ENCODE measurements at places on chromosomes 1 and 21.
A peak's percentile ranks its signal among the peaks of the same experiment; 100 is the strongest.

DNA sequence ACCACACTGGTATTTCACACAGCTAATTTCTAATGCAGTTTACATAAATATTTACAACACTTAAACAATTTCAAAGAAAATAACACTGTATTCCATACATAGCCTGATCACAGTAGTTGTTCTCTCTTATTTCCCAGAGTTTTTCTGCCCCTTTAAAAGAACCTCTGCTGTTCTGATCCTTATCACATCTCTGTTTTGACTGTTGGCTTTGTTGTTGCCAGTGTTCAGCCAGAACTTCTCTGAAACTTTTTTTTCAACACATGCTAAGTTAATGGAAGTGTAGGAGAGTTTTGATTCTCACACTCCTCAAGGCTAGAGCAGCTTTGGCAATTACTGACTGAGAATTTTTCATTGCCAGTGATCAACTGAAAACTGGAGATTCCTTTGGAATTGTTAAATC lies 11.1 kb downstream of the SELE start:
- DNase-seq, result no peak

DNA sequence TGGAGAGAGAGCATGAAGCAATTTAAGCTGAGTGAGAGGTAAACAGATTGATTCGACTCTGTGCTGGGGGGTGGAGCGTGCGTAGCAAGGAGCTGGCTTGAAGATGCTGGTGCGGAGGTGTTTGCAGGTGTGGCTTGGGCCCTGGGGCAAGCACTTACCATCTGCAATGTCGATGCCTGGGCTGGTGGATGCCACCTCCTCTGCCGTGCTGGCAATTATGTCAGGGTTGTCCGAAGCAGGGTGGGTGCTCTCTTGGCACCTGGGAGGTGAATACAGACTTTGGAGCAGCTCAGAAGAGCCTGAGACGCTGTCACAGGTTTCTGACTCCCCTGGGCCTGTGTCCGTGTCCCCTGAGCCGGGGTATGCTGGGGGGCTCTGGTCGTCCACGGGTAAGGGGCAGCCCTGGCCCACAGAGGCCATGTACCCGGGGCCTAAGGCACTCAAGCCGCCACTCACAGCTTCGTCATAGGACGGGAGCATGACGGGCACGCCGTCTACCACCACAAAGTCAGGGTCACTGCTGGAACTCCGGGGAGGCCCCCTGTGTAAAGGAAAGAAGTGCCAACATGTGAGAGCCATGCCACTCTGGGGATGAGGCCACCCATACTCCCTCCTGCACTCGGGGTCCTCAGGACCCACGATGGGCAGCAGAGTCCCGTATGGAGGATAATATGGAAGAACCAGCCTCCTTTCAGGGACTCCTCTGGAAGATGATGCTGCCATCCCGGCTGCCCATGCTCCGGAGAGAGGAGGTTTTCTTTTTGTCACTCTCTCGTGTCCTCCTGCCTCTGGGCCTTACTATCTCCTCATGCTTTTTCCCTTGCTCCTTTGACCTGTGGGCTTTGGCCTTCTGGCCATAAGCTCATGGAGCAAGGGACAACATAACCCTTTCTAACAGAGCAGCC lies 80.3 kb upstream of the TLR5 start:
- no peak for DNase-seq

DNA sequence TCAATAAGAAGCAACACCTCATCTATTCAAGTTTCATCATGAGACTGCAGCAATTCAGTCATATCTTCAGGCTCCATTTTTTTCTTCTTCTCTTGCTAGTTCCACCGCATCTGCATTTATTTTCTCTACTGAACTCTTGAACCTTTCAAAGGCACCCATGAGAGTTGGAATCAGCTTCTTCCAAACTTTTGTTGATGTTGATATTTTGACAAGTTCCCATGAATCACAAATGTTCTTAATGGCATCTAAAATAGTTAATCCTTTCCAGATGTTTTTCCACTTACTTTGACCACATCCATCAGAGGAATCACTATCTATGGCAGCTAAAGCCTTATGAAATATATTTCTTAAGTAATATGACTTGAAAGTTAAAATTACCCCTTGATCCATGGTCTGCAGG lies 434.3 kb downstream of the GPATCH2 start:
- no peak for DNase-seq

DNA sequence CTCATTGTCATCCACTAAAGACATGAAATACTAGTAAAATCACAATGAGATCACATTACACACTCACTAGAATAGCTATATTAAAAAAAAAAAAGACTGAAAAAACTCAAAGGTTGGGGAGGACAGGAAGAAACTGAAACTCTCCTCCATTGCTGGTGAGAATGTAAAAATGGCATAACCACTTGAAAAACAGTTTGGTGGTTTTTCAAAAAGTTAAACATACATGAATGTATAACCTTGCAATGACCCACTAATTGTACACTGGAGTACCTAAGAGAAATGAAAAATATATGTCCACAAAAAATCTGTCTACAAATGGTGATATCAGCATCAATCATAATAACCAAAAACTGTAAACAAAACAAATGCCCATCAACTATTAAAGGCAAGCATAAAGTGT lies 44.0 kb downstream of the NRIP1 start:
- no peak for DNase-seq

DNA sequence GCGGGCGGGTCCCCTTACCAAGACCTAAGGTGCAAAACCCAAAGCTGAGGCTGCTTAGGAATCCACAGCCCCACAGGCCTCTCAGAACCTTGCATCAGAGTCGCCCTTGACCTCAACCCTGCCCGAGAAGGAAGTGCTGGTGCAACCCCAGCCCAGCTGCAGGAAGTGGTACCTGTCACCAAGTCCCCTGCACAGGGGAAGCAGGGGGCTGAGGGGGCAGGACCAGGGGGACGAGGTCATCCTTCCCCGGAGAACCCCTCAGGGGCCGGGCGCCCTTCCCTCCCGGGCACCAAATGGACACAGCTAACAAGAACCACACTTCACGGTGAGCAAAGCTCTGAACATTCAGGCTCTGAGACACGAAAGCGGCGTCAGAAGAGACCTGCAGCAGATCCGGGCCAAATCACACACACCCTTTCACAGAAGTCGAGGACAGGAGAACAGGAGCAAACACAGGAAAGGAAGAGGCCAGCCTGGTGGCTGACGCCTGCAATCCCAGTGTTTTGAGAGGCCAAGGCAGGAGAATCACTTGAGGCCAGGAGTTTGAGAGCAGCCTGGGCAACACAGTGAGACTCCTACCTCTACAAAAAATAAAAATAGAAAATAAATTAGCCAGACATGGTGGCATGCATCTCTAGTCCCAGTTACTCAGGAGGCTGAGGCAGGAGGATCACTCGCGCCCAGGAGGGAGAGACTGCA lies 6.4 kb downstream of the ITGB2 start:
- DNase-seq, result peak; percentile 76

GRCh38 chr1:38037221-38037939 lies 9.2 kb downstream of the POU3F1 start:
- no peak for DNase-seq

DNA sequence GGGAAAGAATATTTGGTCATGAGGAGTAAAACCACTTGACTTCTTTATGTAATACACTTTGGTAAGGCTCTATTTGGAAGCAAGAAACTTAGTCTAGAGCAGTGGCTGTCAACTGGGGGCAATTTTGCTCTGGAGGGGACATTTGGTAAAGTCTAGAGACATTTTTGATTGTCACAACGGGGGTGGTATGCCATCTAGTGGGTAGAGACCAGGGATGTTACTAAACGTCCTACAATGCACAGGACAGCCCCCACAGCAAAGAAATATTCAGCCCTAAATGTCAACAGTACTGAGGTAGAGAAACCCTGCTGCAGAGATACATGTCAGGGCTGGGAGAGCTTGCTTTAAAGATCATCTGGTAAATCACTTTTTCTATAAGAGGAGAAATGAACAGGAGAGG lies 13.5 kb downstream of the FUCA1 start:
- no peak for DNase-seq

- DNase-seq, result peak; percentile 77
Observed at GRCh38 chr1:226643177-226643576, 94.6 kb downstream of the STUM start.

GRCh38 chr1:174815474-174815908 lies 184.3 kb upstream of the CACYBP start:
- DNase-seq, result no peak

- no peak for DNase-seq
Observed at GRCh38 chr1:156586892-156587477, 4.6 kb upstream of the NAXE start.

DNA sequence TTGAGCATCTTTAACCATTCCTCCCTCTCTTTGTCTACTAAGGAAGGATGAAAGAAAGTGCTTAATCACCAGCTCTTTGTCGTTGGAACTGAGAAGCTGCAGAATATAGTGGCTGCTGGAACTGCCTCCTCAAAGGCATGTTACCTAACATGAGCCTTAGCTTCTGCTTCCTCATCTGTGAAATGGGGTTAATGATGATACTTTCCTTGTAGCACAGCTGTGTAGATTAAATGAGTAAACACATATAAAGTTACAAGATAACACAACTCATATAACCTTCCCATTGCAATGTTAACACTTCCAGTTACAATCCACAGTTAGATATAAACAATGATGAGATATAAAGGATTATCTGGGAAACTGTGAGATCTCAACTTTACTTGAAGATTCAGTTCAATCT lies 48.4 kb upstream of the ZNF326 start:
- no peak for DNase-seq

DNA sequence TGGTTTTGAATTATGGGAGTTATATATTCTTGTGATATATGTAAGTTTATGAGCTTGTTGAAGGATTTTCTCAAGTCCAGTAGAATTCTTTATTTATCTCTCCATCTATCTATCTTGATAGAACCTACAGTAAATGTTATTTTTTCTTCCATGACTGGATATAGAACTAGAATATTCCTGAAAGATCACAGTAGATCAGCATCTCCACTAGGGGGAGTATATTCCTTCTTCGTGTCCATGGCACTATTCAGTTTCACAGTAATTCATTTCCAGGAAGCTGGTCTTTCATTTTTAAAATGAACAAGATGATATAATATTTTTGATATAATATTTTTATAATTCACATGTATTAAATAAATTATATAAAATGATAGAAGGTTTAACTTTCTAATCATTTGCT lies 18.8 kb downstream of the TMPRSS15 start:
- DNase-seq, result no peak

DNA sequence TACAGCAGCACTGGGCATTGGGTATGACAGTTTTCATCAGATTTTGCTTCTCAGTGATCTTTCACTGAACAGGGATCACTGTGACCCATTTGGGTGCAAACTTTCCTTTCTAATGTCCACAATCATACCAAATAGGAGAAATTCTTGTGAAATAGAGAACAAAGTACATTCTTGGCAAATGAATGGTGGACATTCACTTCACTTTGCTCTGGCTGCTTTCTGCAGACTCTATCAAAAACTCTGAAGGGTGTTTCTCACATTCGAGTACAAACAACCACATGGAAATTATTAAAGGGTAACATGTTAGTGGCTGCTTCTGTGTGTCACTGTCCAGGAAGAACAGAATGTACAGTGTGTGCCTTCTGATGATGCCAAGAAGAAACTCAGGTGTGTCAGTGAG lies 61.9 kb upstream of the ADAM30 start:
- no peak for DNase-seq

GRCh38 chr1:37118790-37119189 lies 84.5 kb upstream of the GRIK3 start:
- no peak for DNase-seq

- DNase-seq, result no peak
Observed at GRCh38 chr1:169624912-169625311, 5.0 kb downstream of the SELP start.

- DNase-seq, result no peak
Observed at GRCh38 chr1:160519642-160520435, 3.2 kb downstream of the SLAMF6 start.

- DNase-seq, result peak; percentile 42
Observed at GRCh38 chr1:201191653-201192260, 1.1 kb downstream of the IGFN1 start.

DNA sequence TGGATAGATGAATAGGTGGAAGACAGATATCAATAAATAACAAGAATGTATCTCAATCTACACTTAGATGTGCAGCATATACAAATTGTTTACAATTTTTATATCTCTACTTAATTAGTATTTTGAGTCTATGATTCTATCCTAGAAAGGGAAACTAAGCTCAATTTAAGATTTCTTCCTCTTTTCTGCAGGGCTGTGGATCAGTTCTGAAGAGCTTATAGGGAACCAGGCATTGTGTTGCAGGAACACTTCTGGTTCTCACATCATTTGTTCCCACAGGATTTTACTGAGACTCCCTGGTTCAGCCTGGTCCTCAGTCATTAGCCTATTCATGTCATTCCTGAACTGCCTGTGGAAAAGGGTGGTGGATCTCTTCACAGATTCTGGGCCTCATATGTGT lies 105.8 kb downstream of the TNFSF18 start:
- DNase-seq, result no peak

DNA sequence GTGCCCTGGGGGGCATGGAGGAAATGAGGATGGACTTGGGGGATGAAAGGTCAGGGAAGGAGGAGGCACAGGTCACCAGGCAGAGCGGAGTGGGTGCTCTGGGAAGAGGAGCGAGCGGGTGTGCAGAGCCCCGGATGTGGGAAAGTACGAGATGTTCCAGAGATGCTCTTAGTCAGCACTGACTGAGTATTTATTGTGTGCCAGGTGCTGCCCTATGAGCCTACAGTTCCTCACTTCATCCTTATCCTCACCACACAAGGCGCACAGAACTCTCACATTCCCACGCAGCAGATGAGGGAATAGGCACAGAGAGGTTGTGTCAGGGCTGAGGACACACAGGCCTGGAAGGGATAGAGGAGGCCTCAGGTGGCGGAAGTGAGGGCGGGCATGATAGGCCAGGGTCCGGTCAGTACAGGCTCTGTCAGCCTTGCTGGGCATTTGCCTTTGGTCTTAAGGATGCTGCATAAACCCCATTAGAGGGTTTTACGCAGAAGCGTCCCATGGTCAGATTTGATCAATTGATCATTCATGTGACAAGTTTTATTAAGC lies 77.3 kb downstream of the ARHGEF10L start:
- DNase-seq, result no peak

DNA sequence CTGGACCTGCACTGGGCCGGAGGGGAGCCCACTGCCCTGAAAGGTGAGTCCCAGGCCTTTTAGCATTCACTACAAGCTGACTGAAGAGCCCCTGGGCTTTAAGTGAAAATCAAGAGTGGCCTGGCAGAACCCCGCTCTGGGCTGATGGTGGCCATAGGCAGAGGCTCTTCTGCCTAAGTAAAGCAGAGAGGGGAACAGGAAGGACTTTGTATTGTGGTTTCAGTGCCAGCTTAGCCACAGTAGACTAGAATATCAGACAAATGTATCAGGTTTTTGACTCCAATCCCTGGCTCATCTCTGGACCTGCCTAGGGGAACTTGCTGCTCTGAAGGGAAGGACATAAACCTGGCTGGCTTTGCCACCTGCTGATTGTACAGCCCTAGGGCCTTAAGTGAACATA lies 10.2 kb upstream of the HENMT1 start:
- no peak for DNase-seq

DNA sequence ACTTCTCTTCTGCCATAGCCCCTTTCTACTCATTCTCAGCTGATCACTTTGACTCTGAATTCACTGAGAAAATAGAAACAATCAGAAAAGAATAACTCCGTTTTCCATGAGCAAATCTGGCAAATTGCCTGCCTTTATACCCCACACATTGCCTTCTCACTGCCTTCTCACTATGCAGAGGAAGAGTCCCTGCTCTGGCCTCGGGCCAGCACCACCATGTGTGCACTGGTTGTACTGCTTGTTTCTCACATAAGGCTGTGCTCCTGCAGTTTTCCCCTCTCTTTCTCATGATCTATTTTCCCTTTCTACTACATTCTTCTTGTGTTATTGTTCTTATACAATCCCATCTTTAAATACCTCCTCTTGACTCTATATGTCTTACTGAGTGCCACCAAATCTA lies 2.3 kb upstream of the HMGCS2 start:
- no peak for DNase-seq

- no peak for DNase-seq
Observed at GRCh38 chr21:19540287-19540686, 1136.7 kb upstream of the TMPRSS15 start.

Measured in activated T-cell treated with anti-CD3 and anti-CD28 coated beads, Interleukin-2, amount 50 U/mL, for 24 hours (primary cell).